ENCODE measurements at places on chromosomes 2 and 18. TPM values are rescaled to one million over a fixed set of nuclear protein-coding genes. Genes with fewer than 3 reads are reported as not detected.

The STPG4 gene
- total RNA-seq, result not detected

The SERPINB13 gene
- not detected for total RNA-seq

The ALPG gene
- total RNA-seq, result 0.38 TPM

The SLC9A2 gene
- 3.0 TPM for total RNA-seq

The ATP6V1B1 gene
- total RNA-seq, result 3.6 TPM

The CRACDL gene
- 4.2 TPM for total RNA-seq

The GALNT14 gene
- total RNA-seq, result 44.6 TPM

All from A549 treated with Hydrocortisone at 1 μM for 4 hours (cell line).